ENCODE measurements at places on chromosomes 13 and 19.

- no peak for DNase-seq
Observed at GRCh38 chr13:25752957-25753551, 298.8 kb downstream of the SHISA2 start.

- no peak for DNase-seq
Observed at GRCh38 chr19:4500841-4501591, 17.3 kb downstream of the PLIN4 start.

- DNase-seq, result no peak
Observed at GRCh38 chr13:29679396-29680053, 84.0 kb upstream of the SLC7A1 start.

DNA sequence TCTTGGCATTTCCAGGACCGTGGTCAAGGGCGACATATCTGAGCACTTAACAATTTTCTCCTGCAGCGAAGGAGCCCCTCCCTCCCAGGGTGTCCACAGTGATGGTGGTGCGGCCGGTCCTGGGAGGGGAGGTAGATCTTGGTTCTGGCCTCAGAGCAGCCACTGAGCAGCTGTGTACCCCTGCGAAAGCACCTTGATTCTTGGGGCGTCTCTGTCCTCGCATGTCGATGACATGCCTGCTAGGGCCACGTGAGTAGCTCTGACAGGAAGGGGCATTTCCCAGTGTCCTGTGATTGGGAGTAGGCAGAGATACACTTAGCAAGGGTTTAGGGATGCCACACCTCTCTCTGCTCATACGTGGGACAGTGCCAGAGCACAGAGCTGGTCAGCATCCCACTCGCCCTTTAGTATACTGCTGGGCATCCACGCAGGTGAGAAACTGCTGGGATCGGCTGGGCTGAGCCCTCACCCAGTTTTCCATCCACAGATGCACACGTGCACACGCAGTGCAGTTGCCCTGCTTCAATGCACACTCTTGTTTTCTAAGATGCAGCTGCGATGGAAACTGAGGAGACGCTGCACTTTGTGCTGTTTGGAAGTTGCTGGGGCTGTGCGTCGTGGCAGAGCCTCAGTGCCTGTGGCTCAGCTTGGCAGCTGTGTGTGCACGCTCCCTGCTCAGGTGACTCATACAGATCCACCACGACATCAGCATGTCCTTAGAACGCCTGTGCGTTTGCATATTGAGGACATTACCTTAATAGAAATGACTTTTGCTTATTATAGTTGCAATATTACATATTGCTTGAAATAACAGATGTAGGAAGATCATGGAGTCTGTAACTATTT, 66.8 kb downstream of the TEX29 start:
- no peak for DNase-seq

GRCh38 chr19:3538965-3539755, at the start of gene TEKTIP1:
Gene TEKTIP1, plus strand, starts transcription at chr19:3539174. Its CDS starts 4 bp downstream, at chr19:3539178.
- DNase-seq, result no peak

GRCh38 chr13:113747291-113747833, 11.7 kb upstream of the TMEM255B start:
- no peak for DNase-seq

DNA sequence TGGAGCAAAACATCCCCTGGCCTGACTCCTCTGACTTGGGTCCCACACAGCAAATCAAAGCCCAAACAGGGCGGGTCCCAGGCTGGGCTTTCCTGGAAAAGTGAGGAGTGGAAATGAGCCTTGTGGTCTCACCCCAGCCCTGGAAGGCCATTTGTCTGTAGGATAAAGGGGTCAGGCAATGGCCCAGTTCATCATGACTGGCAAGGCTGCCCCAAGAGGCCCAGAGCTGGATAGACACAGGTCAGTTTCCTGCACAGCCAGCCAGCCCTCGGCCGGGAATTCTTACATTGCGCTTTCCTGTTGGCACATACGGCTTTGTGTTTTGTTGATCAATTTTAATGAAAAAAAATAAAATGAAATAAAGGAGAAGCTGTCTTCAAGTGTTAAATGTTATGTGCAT, 174.3 kb downstream of the TSHZ3 start:
- DNase-seq, result no peak

GRCh38 chr19:51100601-51101000, 7.6 kb downstream of the CTU1 start:
- no peak for DNase-seq

DNA sequence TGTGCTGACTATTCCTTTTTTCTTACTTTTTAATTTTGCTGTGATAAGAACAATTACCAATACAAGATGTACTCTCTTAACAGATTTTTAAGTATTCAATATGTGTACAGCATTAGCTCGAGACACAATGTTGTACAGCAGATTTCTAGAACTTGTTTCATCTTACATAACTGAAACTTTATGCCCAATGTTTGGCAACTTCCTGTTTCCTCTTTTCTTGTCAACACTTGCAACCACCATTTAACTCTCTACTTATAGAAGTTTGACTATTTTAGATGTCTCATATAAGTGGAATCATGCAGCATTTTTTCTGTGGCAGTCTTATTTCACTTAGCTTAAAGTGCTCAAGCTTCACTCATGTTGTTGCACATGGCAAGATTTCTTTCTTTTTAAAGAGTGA, 1426.8 kb downstream of the SLITRK5 start:
- no peak for DNase-seq

DNA sequence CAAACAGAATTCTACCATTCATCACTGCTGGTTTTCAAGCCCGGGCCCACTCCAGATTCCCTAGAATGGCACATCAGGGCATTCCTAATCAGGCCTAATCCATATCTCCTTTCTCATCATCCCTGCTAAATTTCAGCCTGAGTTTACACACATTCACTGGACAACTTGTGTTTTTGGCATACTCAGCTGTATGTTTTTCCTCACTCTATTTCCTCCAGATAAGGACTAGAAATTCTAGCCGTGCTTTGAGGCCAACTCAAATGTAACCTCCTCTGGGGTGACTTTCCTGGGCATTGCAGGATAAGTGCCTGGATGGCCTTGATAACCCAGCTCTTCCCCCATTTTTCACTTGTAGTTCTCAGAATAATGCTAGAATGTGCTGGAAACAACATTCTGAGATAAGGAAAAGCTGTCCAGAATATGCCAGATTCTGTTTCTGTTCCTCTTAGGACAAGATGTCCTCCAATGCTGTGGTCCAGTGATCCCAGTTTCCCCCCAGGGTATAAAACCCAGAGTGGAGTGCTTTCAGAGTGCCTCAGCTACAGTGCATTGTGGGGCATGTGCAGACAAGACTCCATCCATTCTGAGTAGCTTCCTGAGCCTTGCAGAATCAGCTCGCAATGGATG, 66.9 kb upstream of the CLDN10 start:
- DNase-seq, result no peak

- DNase-seq, result no peak
Observed at GRCh38 chr19:41325947-41326706, 16.2 kb downstream of the CCDC97 start.

GRCh38 chr13:100594255-100594654, 5.7 kb upstream of the GGACT start:
- DNase-seq, result no peak

Data from activated T-cell treated with anti-CD3 and anti-CD28 coated beads for 1 hour (primary cell).